ENCODE measurements at places on chromosomes 4 and X. TPM values are rescaled to one million over a fixed set of nuclear protein-coding genes. Genes with fewer than 3 reads are reported as not detected.

Gene ZNF630
- 2.4 TPM for total RNA-seq

Gene ACOT9
- 50.9 TPM for total RNA-seq

Gene FAM241A
- total RNA-seq, result 26.1 TPM

Gene ELOVL6
- 3.3 TPM for total RNA-seq

Gene SSX1
- total RNA-seq, result not detected

Gene TLR6
- total RNA-seq, result 19.2 TPM

Gene RTL3
- total RNA-seq, result 0.49 TPM

Gene SERTM2
- not detected for total RNA-seq

Gene PDZD4
- 1.3 TPM for total RNA-seq

Gene KIF4A
- 0.88 TPM for total RNA-seq

Gene TCEAL2
- not detected for total RNA-seq

Gene FGF16
- total RNA-seq, result 0.66 TPM

Gene HTATSF1
- 38.6 TPM for total RNA-seq

Gene GDPD2
- not detected for total RNA-seq

Gene CLOCK
- total RNA-seq, result 29.1 TPM

Gene PPBP
- not detected for total RNA-seq

Gene TAF9B
- 13.9 TPM for total RNA-seq

Gene RXFP1
- total RNA-seq, result not detected

Gene RHOXF2B
- not detected for total RNA-seq

Gene PNMA6F
- total RNA-seq, result not detected

Gene PRSS48
- not detected for total RNA-seq

Gene USP17L18
- not detected for total RNA-seq

Gene SORCS2
- total RNA-seq, result 0.85 TPM

Gene EGF
- total RNA-seq, result not detected

Gene CXorf38
- 26.4 TPM for total RNA-seq

Data from subcutaneous adipose tissue (tissue), 4 donors.